ENCODE measurements at places on chromosomes 2 and 18. TPM values are rescaled to one million over a fixed set of nuclear protein-coding genes. Genes with fewer than 3 reads are reported as not detected.

COLEC11 gene
- 3.1 TPM for total RNA-seq

WDR12 gene
- total RNA-seq = 16.1 TPM

PLEKHM3 gene
- 4.6 TPM for total RNA-seq

MRO gene
- total RNA-seq = 0.72 TPM

GKN1 gene
- total RNA-seq = not detected

CAD gene
- 12.3 TPM for total RNA-seq

PDE1A gene
- total RNA-seq = 1.3 TPM

UGT1A8 gene
- 0.12 TPM for total RNA-seq

SKOR2 gene
- not detected for total RNA-seq

TMEM247 gene
- not detected for total RNA-seq

ZNF24 gene
- total RNA-seq = 27.1 TPM

SERPINB11 gene
- not detected for total RNA-seq

LOXHD1 gene
- 0.16 TPM for total RNA-seq

- DNase-seq = no peak
Measured at GRCh38 chr2:72117718-72118117, 29.9 kb downstream of the CYP26B1 start.

- DNase-seq = no peak
Measured at GRCh38 chr2:159051661-159052060, 83.2 kb downstream of the TANC1 start.

GRCh38 chr2:11579867-11580659 is 46.2 kb downstream of the GREB1 start:
- no peak for DNase-seq

GRCh38 chr2:24492421-24493279 is 1.6 kb downstream of the NCOA1 start:
- no peak for DNase-seq

DNA sequence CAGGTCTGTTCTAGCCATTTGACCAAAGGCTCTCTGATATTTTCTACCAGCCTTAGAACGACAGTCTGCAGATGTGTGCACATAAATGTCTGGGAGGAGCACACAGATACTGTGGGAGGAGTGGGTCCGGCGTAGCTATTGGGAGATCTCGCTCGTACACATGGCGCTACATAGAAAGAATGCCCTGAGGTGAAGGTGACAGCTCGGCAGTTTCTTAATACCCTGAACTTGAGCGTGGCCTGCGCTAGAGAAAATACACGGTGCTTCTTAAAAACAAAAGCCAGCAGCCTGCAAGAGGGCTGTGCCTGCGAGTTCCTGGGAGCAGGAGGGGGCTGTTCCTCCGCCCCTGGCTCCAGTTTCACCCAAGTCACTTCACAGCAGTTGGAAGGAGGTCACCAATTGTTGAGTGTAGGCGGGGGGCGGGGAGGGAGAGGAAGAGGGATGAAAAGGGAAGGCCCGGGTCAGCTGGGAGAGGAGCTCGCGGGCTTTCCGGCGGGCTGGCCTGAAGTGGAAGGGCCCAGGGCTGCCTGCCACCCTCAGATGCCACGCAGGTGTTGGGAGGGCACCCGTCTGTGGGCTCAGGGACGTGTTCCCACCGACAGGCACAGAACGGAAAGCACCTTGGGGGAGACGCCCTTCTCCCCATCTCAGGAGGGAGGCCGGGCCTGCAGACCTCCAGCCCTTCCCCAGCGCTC is 124.7 kb upstream of the ZNF516 start:
- peak; percentile 31 for DNase-seq

DNA sequence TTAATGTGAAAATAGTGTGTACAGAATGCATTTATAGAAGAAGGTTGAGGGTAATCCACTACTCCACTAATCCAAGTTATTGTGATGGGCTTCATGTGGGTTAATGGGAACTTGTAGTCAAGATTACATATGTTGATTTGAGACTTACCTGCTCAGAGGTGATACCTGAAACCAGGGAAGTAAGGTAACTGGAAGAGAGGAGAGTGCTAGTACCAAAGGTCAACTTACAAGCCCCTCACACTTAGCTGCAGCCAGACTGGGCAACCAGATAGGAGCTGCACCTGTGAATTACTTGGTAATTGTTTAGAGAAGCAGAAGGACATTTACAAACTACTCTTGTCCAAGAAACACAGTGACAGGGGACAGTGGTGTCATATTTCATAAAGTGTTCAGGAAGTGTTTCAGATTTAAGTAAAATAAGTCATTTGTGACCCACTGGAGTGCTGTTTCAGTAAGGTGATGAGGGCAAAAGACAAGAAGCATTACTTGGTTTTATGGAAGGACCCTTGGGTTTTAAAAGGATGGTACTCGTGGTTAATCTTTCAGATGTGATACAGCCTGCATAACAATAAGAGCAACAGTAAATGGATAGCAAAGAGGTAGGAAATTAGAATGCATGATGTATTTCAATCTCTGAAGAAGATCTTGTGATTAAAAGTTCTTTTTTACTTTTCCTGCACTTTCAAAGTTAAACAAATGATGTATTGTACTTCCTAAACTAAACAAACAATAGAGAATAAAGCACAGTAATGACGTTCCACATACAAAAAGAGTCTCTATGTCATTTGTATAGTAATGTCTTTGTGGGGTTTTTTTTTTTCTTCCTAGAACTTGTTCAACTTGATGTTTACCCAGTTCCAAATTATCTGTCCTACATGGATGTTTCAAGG is 189.3 kb downstream of the PHLPP1 start:
- no peak for DNase-seq

DNA sequence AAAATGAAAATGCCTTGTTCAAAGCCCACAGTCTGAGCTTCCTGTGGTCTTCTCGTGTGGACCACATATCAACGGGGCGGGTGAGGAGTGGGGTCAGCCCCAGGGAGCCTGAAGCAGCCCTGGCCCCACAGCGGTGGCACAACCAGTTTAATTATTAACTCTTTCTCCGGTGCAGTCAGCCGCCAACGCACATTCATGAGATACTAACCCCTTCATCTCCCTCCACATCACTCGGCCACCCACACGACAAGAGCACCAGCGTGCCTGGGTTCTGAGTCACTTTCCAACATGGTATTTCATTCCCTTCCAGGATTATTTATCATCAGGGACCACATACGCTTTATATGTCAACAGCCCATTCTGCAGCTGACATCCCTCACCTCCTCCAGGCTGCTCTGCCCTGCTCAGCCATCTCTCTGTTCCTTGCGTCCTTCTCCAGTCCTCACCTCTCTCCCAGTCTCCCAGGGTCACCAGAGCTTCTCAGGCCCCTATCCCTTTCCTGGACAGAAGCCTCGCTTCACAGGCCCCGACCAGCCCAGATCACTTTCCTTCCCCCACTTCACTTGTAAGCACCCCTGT is 48.0 kb upstream of the ID2 start:
- DNase-seq = no peak

DNA sequence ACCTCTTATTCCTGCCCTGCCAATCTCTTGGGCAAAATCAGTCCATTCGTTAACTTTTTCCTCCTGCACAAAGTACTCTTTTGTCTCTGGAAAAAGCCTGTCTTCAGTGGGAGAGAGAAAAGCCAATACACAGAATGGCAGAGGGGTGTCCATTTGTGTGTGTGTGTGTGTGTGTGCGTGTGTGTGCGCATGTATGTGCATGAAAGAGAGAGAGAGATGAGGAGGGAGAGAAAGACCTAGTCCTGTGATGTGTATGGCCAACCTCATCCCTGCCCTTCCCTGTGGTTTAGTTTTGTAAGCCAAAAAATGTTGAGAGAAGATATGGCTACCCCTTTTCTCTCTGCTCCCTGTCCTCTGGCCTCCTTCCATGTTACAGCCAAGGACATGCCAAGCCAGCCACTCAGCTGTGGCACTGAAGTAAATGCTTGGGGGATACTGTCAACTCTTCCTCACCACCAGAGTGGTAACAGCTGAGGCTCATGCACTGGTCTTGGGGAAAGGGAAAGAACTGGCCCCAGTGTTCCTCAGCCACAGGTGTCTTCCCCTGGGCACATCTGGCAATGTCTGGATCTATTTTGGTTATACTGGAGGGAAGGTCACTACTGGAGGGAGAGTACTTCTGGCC is 10.6 kb downstream of the SLC4A5 start:
- no peak for DNase-seq

- no peak for DNase-seq
Measured at GRCh38 chr2:23546913-23547312, 161.9 kb downstream of the KLHL29 start.

GRCh38 chr2:137231628-137232027 is 466.3 kb downstream of the THSD7B start:
- no peak for DNase-seq

- no peak for DNase-seq
Measured at GRCh38 chr18:13521418-13521817, 204.9 kb downstream of the FAM210A start.

- DNase-seq = no peak
Measured at GRCh38 chr2:143433251-143433650, 304.0 kb downstream of the ARHGAP15 start.

GRCh38 chr2:161044095-161044865 is 115.9 kb upstream of the TANK start:
- no peak for DNase-seq

GRCh38 chr2:109386004-109386695 is 227.6 kb downstream of the SEPTIN10 start:
- DNase-seq = no peak

DNA sequence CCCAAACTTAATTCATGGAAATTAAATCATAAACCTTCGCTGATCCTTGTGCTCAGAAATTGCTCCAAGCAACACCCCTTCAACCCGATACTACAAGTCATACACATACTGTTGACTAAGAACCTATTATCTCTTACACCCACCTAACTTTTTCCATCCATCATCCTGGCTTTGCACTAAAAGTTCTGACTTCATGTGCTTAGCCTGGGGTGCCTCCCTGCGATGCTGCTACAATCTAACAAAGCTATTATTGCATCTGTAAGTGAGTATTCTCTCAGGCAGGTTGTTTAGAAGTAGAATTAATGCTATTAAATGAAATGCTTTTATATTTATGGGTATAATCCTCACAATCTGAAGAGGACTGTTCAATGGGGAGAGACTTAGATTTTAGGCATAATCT is 619.8 kb downstream of the CCDC85A start:
- no peak for DNase-seq

- DNase-seq = no peak
Measured at GRCh38 chr2:201707753-201708152, 9.3 kb upstream of the MPP4 start.

GRCh38 chr2:96526615-96527285 is 9.8 kb upstream of the ARID5A start:
- DNase-seq = no peak

DNA sequence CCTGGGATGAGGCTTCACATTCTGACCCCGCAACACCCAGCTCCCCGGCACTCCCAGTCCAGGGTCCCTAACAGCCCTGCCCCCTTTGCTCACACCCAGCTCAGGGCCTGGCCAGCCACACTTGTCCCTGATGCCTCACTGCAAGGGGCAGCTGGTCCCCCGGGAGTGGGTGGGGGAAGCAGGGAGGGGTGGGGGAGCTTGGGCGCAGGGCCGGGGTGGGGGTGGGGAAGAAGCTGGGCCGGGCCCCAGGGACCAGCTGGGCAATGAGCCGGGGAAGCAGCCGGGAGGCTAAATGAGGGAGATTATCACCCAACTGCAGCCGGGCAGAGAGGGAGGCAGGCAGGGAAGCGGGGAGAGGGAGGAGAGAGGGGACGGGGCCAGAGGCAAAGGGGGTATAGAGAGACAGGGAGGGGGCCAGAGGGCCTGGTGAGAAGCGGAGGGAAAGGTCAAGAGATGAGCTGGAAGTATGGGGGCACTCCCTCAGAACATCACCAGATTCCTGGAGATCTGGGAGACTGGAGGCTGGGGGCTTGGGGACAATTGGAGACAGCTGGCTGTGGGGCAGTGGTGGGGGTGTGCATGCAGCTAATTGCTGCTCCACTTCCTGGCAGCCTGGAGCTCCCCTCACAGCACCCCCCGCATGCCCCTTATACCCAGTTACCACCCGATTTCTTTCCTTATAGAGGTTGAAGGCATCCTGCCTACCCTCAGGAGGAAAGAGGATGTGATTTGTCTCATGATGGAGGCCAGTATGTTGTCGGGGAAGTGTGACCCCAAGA is 2.5 kb upstream of the ASIC4 start:
- DNase-seq = no peak

DNA sequence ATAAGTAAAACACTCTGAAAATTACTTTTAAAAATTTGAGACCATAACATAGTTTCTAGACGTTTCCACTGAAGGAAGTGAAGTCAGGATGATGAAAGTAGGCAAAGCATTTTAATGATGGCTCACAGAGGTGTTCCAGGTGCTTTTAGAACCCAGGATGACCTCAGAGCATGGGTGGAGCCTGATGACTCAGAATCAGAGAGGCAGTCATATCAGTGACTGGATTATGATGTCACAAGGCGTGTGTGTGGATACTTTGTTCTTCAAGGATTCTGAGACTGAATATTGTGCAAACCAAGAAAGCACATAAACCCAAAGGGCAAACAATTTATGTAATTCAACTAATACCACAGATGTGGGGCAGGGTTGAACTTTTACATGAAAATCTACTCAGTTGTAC is 208.0 kb upstream of the FBXO11 start:
- no peak for DNase-seq

- DNase-seq = peak; percentile 32
Measured at GRCh38 chr2:94872676-94873361, 1.6 kb downstream of the TEKT4 start.

DNA sequence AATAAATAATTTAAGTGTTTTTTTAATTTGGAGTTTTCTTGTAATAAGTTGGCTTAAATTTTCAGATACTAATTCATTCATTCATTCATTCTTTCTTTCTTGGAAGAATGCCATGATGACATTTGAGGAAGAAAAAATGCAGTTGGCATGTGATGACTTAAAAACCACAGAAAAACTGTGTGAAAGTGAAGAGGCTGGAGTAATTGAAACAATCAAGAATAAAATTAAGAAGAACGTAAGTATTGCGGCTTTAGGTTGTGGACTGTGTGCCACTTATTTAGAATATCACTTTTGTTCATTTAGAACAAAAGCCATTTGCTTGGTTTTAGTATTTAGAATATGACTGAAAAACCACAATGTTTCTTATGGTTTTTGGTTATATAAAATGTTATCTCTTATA is 51.4 kb downstream of the TTC39C start:
- no peak for DNase-seq

DNA sequence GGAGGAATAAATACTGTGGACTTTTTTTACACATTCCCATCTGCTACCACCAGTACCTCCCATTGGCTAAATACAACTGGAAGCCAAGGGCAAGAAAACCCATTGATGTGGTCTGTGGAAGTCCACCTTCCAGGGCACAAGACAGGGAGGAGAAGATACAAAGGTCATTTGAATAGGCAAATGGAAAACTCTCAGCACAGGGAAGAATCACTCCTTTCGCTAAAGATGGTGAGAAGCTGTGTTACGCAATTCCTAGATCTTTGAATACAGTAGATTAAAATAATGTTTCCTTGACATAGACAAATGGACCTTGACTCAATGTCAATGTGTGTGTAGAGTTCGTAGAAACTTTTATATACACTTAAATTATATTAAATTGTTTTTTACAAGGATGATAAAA is 70.9 kb upstream of the ERBB4 start:
- no peak for DNase-seq

DNA sequence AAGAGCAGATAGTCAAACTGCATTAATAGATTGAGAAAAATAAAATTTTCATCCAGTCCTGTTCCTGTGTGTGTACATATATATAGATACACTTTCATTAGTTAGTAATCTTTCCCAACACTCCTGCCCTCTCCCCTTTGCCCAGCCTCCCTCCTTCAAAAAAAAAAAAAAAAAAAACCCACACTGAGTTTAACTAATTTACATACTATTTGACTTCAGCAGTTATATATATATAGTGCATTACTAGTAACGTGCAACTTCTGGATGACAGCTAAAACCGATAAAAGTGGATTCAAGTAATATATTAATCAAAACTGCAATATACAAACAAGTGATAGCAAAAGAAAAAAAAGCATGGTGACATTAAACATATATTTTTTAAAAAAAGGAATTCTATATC is 1.4 kb downstream of the FIGN start:
- no peak for DNase-seq

- DNase-seq = no peak
Measured at GRCh38 chr18:79182047-79182713, 113.0 kb downstream of the ATP9B start.
